ENCODE measurements at places on chromosomes 5 and 9. TPM values are rescaled to one million over a fixed set of nuclear protein-coding genes. Genes with fewer than 3 reads are reported as not detected.

Gene PLPP7
- total RNA-seq: 1.7 TPM

Gene ALDH7A1
- 23.7 TPM for total RNA-seq

Gene PRDM9
- not detected for total RNA-seq

Gene TMEM174
- total RNA-seq: not detected

Gene MEIKIN
- not detected for total RNA-seq

Gene PCDHA6
- total RNA-seq: 0.50 TPM

Gene EPB41L4B
- total RNA-seq: 12.1 TPM

Gene GABRA1
- not detected for total RNA-seq

Gene PKD2L2
- not detected for total RNA-seq

Gene HAPLN1
- total RNA-seq: 0.21 TPM

Gene DNAJC21
- 49.4 TPM for total RNA-seq

Gene ACER2
- 5.9 TPM for total RNA-seq

Gene PTGDS
- 225 TPM for total RNA-seq

Gene CCL19
- 2.4 TPM for total RNA-seq

Gene ANKH
- 53.7 TPM for total RNA-seq

Gene SLC25A2
- 0.71 TPM for total RNA-seq

Gene SEMA5A
- total RNA-seq: 29.3 TPM

DNA sequence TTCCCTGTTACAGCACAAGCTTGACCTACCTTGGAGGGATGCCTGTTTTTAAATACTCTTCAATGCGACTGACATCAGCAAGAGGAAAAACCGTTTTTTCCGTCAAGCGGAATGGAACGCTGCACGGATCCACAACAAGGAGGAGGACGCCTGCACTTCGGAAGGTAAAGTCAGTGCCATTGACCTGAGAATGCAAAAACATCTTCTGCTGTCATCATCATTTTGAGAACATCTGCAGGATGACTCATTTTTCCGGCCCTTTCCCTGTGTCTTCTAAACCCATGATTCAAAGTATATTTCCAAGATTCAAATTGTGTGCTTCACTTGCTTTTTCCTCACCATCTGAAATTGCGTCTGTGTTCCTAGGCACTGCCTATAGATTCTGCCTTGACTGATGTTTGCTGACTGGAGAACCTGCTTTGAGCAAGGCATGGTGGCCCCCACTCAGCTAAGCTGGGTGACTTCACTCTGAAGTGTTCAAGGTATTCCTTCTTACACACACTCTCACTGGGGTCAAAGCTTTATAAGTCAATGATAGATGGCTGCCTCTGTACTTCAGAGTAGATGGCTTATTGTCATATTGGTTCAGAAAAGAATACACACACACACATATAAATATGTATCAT, 78.1 kb downstream of the CEMIP2 start:
- DNase-seq: no peak

DNA sequence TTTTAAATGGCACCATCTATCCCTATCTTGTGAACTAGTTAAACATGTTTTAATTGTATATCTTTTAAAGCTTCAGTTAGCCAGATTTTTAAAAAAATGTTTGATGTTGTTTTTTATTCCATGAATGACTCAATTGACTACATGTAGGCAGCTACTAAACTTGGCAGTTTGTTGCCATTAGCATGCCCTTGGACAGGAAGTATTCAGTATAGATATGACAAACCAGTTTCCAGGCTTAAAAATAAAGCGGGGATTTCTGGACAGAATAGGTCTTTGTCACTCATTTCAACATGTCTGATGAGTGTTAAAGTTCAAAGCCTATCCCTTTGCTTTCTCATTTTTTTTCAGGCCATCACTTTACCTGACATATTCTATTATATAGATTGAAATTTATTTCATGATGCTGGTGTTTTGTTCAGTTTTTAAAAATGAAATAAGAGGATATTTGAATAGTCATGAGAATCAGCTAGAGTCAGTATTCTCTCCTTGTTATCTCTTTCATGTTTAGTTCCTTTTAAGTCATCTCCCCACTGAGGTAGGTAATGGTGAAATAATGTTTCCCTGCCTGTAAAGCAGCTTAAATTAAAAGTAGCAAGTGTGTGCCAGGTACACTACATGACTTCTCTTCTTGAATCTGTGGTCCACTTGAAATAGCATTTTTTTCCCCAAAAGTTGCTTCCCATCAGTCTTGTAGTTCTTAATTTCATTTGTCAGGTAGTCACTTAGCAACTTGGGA, 11.9 kb downstream of the TNFAIP8 start:
- no peak for DNase-seq

GRCh38 chr5:178577376-178577839, 12.8 kb downstream of the COL23A1 start:
- DNase-seq: no peak

- no peak for DNase-seq
Measured at GRCh38 chr5:150256410-150257064, 33.0 kb downstream of the CAMK2A start.

DNA sequence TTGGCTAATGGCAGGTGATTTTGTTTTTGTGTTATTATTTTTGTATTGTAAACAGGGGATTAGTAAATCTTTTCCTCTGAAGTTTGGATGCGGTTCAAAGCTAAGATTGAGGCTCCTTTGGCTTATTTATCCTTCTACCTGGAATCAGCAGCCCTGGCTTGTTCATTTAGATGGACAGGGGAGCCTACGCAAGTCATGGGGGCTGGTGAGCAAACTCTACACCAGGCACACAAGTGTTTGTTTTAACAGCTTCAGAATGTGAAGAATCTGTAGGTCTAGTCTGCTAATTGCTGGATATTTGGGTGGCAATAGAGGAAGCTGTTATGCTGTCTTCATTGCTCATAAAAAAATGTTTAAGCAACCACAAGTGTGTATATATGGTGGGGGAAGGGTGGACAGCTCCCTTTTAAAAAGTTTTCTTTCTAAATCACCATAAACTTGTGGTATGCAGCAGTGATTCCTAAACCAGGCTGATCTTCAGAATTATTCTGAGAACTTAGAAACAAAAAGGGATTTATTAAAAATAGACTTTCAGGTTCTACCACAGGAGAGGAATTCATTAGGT, 20.7 kb downstream of the ZNF462 start:
- DNase-seq: no peak

- peak; percentile 54 for DNase-seq
Measured at GRCh38 chr9:36451949-36452348, 51.9 kb upstream of the RNF38 start.

GRCh38 chr5:167245868-167246267, 1045.6 kb upstream of the WWC1 start:
- DNase-seq: no peak

DNA sequence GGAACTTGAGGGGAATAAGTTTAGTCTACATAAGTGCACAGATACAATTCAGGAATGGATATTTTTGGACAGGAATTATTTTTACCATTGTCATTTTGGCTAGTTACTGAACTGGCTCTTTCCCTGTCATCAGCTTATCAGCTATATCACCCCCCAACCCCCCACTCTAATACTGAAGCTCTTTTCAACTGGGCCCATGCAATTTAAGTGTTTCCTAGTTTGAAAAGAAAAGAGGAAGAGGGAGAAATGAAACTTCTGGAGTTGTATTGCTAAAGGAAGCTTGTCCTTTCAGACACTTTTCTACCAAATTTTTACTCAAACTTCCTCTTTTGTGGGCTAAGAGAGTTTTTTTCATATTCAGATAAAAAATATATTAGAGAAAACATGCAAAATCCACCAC, 18.5 kb upstream of the TIMD4 start:
- DNase-seq: no peak

GRCh38 chr5:88544671-88545070, 276.0 kb upstream of the TMEM161B start:
- no peak for DNase-seq

GRCh38 chr9:94804316-94804715, 77.8 kb downstream of the AOPEP start:
- no peak for DNase-seq

- no peak for DNase-seq
Measured at GRCh38 chr9:11577522-11577921, 964.7 kb upstream of the PTPRD start.

DNA sequence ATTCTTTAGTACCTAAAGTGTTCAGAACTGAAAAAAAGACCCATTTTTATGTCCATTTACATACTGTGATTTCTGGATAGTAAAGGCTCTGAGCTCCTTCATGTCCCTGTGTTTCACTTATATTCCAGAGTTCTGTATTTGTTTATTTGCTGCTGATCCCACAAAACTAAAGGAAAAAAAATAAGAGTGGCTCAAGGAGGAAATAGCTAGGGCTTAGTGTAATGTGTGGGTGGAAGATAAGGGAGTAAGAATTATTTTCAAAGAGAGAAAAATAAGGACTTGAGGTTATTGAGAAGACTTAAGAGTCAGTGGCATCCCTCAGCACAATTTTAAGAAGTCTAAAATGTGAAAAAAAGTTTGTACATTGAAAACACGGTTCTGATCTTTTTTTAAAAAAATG, 46.0 kb downstream of the ENTREP1 start:
- DNase-seq: no peak

- DNase-seq: no peak
Measured at GRCh38 chr5:58934629-58935097, 351.8 kb downstream of the RAB3C start.

DNA sequence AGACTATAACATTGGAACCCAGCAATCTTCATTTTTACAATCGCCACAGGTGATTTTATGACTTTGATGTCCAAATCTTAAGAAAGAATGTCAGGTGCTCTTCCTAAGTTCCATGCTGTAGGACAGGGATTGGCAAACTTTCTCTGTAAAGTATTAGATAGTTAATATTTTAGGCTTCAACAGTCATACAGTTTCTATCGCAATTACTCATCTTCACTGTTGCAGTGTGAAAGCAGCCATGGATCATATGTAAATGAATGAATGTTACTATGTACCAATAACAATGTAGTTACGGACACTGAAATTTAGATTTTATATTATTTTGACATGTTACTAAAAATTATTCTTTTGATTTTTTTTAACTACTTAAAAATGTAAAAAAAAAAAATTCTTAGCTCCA, 169.7 kb downstream of the DTWD2 start:
- DNase-seq: no peak

DNA sequence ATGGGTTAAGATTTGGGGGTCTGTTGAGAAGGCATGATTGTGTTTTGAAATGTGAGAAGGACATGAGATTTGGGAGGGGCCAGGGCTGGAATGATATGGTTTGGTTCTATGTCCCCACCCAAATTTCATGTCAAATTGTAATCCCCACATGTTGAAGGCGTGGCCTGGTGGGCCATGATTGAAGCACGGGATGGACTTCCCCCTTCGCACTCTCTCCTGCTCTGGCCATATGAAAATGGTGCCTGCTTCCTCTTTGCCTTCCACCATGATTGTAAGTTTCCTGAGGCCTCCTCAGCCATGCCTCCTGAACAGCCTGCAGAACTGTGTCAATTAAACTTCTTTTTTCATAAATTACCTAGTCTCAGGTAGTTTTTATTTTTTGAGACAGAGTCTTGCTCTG, 14.7 kb upstream of the NOTCH1 start:
- DNase-seq: no peak

GRCh38 chr5:126718236-126718868, 58.6 kb upstream of the LMNB1 start:
- DNase-seq: no peak

DNA sequence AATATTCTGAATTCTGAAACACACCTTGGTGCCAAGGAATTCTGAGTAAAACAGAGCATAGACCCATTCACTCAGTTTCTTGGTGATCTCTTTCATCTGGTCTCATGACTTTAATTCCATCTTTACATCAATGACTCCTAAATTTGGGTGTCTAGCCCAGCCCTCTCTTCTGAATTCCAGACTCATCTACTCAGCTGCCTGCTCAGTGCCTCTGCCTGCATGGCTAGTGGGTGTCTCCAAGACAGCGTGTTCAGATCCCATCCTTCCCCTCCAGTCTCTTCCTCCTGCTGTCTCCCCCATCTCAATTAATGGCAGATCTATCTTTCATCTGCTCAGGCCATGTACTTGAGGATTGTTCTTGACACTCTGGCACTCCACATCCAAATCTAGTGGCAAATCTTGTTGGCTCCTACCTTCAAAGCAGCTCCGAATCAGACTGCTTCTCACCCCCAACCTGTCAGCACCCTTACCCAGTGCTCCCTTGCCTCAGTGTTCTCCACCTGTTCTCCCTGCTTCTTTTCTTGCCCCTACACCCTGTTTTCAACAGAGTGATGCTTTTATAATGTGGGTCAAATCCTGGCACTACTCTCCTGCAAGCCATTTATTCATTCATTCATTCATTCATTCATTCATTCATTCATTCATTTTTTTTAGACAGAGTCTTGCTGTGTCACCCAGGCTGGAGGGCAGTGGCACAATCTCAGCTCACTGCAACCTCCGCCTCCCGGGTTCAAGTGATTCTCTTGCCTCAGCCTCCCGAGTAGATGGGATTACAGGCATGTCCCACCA, 5.3 kb downstream of the CAVIN4 start:
- DNase-seq: no peak

GRCh38 chr9:136881691-136882108, 4.6 kb upstream of the TRAF2 start:
- no peak for DNase-seq

GRCh38 chr5:36079200-36079781, 12.6 kb upstream of the UGT3A2 start:
- DNase-seq: no peak

DNA sequence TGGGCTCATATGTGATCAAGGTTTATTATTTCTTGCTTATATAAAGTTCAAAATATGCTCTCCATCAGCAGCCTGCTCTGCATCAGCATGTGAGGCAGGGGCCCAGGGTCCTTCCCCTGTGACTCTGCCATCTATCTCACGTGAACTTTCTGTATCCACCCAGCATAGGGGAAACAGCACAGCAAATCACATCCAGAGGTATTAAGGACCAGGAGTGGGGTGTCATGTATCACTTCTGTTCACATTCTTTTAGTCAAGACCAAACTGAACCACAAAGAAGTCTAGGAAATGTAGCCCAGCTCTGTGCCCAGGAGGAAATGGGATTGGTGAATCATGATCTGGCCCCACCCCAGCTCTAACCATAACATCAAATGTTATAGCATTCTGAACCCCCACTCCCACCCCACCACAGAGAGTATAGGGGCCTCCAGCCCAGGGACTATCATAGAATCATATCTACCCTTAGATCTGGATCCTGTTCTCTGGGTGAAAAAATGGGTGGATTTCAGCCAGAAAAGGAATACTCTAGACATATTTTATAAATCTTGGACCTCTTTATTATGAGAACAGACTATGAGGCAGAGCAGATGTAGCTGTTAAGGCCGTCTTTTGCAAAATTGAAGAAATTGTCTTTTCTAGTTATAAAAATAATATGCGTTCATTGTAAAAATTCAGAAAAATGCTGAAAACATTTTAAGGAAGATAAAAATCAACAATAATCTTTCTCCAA, 473.7 kb downstream of the ARHGEF28 start:
- DNase-seq: no peak

- DNase-seq: no peak
Measured at GRCh38 chr9:123550012-123550411, 194.0 kb downstream of the CRB2 start.

- DNase-seq: no peak
Measured at GRCh38 chr9:78620303-78620702, 323.4 kb downstream of the PSAT1 start.

All from lower lobe of right lung (tissue), 2 donors.